ENCODE measurements at places on chromosomes 7 and 10.

GRCh38 chr7:148711191-148712102 is 12.7 kb downstream of the CUL1 start:
- no peaks in the 10 kb centered on the region for H3K36me3 ChIP-seq
- no peak overlapping the region for H3K27ac ChIP-seq
- no peak overlapping the region for H3K4me3 ChIP-seq
- H3K4me1 ChIP-seq, result peaks cover 1% of the 10 kb centered on the region
- no peaks in the 10 kb centered on the region for H3K27me3 ChIP-seq

DNA sequence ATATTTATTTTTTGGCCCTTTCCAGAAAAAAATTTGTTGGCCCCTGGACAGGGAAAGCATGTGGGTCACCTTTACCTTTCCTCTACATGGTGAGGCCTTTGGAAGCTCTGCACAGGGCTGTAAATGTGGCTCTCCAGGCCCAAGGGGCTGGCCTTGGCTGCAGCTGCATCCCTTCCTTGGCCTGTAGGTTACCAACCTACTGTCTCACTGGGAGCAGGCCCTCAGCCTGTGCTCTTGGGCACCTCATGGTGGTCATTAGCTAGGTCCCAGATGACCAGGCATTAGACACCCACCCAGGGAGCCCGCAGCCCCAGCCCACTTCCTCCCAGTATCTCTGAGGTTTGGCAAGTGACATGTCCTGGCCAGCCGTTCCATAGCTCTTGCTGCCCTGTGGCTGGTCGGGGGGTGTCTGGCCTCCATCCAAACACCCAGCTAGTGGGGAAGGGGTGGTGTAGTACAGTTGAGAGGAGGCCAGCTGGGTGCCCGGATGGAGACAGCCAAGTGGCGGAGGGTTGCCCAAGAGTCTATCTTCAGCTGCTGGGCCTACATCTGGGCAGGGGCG is 7.1 kb upstream of the CPA5 start:
- no peak for DNase-seq
- H3K27ac ChIP-seq, result no peak overlapping the region
- no peaks in the 10 kb centered on the region for H3K27me3 ChIP-seq
- H3K4me3 ChIP-seq, result no peak overlapping the region

DNA sequence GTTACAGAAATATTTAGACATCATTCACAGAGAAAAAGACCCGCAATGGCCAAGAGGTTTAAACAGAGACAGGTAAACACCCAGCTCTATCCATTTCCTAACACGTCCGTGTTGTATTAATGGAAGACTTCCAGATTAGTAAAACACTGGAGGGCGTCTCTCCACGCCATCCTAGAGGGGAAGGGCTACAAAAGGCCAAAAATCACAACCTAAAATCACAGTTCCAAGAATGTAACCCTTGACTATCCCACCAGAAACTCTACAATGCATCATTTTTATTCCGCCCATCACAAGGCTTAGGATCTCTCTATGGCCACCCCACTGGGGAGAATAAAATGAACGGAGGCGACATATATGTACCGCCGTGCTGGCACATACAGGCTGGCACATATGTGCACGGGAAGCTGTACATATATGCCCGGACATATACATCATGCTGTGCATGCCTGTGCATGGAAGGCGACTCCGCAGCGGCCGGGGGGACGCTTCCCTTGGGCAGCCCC is 734 bp downstream of the PCLO start:
- H3K36me3 ChIP-seq, result no peaks in the 10 kb centered on the region
- no peaks in the 10 kb centered on the region for H3K4me1 ChIP-seq
- DNase-seq, result no peak
- H3K27ac ChIP-seq, result no peak overlapping the region

DNA sequence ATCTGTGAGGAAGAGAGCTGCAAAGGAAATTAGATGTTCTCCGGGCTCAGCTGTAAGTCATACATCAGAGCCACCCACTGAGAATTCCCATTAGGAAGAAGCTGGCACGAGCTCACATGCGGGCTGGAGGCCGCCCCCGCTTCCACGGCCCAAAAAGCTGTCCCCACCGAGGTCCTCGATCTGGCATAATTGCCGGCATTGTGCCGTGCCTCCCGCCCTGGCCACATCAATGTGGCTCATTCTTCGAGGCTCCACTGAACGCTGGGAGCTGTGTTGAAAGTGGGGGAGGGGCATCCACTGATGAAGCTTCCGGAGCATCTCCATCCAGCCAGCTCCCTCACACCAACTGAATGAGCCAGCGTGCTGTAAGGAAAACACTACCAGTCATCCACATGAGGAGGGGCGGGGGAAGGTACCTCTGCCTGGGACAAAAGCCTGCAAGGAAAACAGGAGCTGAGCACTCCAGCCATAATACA is 173.1 kb downstream of the PTPRN2 start:
- H3K4me3 ChIP-seq, result no peak overlapping the region
- H3K27ac ChIP-seq, result no peak overlapping the region
- H3K27me3 ChIP-seq, result no peaks in the 10 kb centered on the region
- H3K4me1 ChIP-seq, result no peaks in the 10 kb centered on the region

DNA sequence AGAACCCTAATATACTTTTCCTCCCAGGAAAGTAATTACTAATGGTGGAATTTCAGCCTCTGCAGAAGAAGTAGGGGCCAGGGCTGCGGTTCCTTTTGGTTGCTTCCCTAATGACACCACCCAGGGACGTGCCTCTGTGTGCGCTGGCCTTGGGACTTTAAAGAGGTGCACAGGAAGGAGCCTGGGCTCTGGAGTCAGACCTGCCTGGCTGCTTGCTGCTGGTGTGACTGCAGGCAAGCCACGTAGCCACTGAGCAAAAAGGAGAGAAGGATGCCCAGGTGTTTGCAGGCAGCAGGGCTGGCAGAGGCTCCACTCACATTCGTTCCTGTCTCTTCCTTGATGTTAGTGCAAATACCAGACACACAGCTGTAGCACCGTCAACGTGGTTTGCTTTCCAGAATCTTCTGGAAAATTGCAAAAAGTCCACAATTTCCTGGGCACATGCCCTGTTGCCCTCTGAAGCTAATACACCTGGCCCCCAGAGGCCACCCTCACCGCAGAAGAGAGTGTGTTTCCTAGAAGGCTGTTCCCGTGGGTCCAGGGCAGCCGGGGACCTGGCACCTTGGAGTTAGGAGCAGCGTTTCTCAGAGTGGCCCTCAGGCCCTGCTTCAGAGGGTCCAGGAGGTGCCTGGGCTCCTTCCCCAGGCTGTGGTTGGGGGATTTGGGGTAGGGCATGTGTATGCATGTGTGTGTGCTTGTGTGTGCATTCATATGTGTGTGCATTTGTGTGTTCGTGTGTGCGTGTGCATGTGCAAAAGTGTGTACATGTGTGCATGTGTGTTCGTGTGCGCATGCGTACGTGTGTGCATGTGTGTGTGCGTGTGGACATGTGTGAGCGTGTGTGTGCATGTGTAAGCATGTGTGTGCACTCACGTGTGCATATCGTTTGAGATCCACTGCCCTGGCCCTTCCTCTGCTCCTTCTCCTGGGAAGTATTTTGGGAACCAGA is 12.8 kb upstream of the PRKAG2 start:
- no peaks in the 10 kb centered on the region for H3K27me3 ChIP-seq
- no peaks in the 10 kb centered on the region for H3K36me3 ChIP-seq
- H3K4me3 ChIP-seq, result no peak overlapping the region

- H3K27me3 ChIP-seq, result no peaks in the 10 kb centered on the region
- H3K4me1 ChIP-seq, result no peaks in the 10 kb centered on the region
- no peaks in the 10 kb centered on the region for H3K36me3 ChIP-seq
- no peak overlapping the region for H3K4me3 ChIP-seq
- no peak overlapping the region for H3K27ac ChIP-seq
- DNase-seq, result no peak
Measured at GRCh38 chr7:94031865-94032264, 27.7 kb upstream of the BET1 start.

GRCh38 chr7:128041203-128041602 is 10.0 kb upstream of the LRRC4 start:
- H3K27me3 ChIP-seq, result no peaks in the 10 kb centered on the region
- no peak for DNase-seq
- no peaks in the 10 kb centered on the region for H3K4me1 ChIP-seq
- H3K4me3 ChIP-seq, result no peak overlapping the region
- no peak overlapping the region for H3K27ac ChIP-seq

- no peaks in the 10 kb centered on the region for H3K27me3 ChIP-seq
- H3K36me3 ChIP-seq, result no peaks in the 10 kb centered on the region
Measured at GRCh38 chr7:138032186-138032585, 30.3 kb upstream of the CREB3L2 start.

DNA sequence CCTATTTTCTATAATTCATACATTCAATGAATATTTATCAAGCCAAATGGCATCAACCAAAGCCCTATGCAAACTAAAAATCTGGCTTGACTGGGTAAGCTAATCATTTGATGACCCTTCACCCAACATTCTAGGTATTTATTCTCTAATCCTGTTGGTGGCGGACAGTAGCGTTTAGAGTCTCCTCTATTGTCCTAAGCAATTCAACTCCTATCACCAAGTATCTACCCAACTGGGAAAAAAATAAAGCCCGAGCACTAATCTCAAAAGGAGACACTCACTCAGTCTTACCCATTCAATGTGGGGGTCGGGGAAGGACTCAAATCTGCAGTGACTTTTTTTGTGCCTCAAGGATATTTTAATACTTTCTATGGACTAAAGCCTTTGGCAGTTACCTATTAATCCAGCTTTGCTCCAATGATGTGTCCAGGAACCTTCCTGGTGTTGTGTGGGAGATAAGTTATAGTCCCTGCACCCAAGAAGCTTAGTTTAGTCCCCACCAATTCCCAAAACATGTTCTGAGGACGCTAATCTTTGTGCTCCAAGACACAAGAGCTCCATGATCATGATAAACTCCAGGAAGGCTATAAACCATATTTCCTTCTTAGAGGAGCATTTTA is 30.6 kb downstream of the DNMBP start:
- H3K27me3 ChIP-seq, result no peaks in the 10 kb centered on the region
- H3K4me1 ChIP-seq, result no peaks in the 10 kb centered on the region
- no peaks in the 10 kb centered on the region for H3K36me3 ChIP-seq
- H3K4me3 ChIP-seq, result no peak overlapping the region

- H3K27me3 ChIP-seq, result no peaks in the 10 kb centered on the region
- no peak for DNase-seq
- no peaks in the 10 kb centered on the region for H3K4me1 ChIP-seq
Measured at GRCh38 chr10:23362879-23363792, 18.5 kb upstream of the C10orf67 start.

GRCh38 chr7:43443381-43443780 is 139.5 kb upstream of the STK17A start:
- no peak overlapping the region for H3K4me3 ChIP-seq
- H3K27me3 ChIP-seq, result no peaks in the 10 kb centered on the region
- peaks cover 2% of the 10 kb centered on the region for H3K4me1 ChIP-seq
- no peak for DNase-seq
- H3K36me3 ChIP-seq, result peaks cover 3% of the 10 kb centered on the region

- no peaks in the 10 kb centered on the region for H3K27me3 ChIP-seq
- H3K4me1 ChIP-seq, result peaks cover 9% of the 10 kb centered on the region
- H3K27ac ChIP-seq, result no peak overlapping the region
- DNase-seq, result no peak
- H3K4me3 ChIP-seq, result no peak overlapping the region
Measured at GRCh38 chr10:69344591-69345252, 66.4 kb downstream of the HK1 start.

DNA sequence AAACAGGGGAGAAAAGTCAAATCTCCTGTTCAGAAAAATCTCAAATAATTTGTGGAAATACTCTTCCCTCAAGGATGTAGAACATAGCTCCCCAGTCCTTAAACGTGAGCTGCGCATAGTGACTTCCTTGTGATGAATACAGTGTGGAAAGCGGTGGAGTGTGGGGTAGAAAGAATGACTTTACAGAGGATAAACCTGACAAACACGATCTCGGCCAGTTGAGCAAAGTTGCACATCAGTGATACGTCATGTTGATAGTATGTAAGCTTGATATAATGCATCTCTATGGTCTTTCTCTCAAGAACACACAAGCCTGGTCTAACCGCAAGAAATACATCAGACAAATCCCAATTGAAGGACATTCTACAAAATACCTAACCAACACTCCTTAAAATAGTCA is 32.0 kb upstream of the ZCCHC24 start:
- no peaks in the 10 kb centered on the region for H3K4me1 ChIP-seq
- DNase-seq, result no peak
- no peaks in the 10 kb centered on the region for H3K27me3 ChIP-seq
- H3K36me3 ChIP-seq, result no peaks in the 10 kb centered on the region

DNA sequence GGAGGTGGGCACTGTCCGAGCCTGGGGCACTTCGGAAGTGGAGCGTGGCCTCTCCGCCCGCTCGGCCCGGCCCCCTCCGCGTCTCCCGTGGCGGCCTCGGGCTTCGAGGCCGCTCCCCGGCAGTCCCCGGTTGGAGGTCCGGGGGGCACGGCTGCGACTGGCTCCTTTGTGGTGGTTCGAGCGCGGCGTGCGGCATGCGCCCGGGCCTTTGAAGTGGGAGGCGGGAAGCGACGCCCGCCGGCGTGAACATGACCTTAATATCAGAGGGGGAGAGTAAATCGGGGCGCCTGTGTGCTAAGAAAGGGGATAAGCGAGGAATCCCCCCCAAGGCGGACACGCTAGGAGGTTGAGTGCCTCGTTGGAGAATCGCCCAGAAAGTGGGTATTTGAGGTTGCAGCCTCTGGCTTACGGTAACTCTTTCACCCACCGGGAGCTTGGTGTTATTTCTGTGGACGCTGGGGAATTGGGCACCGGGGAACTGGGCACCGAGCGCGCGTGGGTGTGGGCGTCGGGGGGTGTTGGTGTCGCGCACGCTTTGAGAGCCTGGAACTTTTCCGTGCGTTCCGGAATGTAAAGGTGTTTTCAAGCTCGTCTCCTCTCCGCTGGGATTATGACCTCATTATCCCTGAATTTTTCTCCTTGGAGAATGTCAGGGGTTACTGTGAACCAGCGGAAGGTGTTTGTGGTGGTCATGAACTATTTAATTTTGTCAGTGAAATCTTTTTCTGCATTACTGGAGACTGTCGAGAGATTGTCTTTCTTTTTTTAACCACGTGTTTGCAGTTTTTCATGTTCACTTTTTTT is 660 bp downstream of the SUV39H2 start:
- H3K27ac ChIP-seq, result no peak overlapping the region
- no peaks in the 10 kb centered on the region for H3K4me1 ChIP-seq
- H3K36me3 ChIP-seq, result no peaks in the 10 kb centered on the region
- H3K27me3 ChIP-seq, result no peaks in the 10 kb centered on the region

DNA sequence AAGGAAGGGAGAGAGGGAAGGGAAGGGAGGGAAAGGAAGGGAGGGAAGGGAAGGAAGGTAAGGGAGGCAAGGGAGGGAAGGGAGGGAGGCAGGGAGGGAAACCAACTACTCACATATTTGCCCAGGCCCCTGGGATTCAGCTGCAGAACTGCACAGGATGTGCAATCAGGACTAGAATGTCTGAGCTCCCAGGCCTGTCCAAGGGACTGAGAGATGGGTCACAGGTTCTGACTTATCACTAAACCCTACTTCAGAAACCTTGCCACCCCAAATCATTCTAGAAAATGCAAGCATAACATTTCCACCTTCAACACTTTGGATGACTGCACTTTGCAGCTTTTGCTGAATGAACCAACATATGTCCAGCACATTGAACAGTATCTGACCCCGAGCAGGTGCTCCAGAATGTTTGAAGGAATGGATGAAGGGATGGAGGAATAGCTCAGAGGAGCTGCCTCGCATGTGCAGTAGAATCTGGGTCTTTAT is 245.3 kb downstream of the KCNMA1 start:
- no peaks in the 10 kb centered on the region for H3K36me3 ChIP-seq
- no peaks in the 10 kb centered on the region for H3K4me1 ChIP-seq
- no peak overlapping the region for H3K27ac ChIP-seq

GRCh38 chr10:33655165-33655815 is 320.8 kb upstream of the NRP1 start:
- H3K27ac ChIP-seq, result no peak overlapping the region
- H3K4me3 ChIP-seq, result no peak overlapping the region
- H3K4me1 ChIP-seq, result no peaks in the 10 kb centered on the region

GRCh38 chr7:25087855-25088254 is 37.2 kb downstream of the CYCS start:
- no peak for DNase-seq
- H3K4me1 ChIP-seq, result no peaks in the 10 kb centered on the region
- no peak overlapping the region for H3K4me3 ChIP-seq
- H3K36me3 ChIP-seq, result no peaks in the 10 kb centered on the region
- no peaks in the 10 kb centered on the region for H3K27me3 ChIP-seq
